ENCODE measurements at places on chromosomes 7 and 10.

DNA sequence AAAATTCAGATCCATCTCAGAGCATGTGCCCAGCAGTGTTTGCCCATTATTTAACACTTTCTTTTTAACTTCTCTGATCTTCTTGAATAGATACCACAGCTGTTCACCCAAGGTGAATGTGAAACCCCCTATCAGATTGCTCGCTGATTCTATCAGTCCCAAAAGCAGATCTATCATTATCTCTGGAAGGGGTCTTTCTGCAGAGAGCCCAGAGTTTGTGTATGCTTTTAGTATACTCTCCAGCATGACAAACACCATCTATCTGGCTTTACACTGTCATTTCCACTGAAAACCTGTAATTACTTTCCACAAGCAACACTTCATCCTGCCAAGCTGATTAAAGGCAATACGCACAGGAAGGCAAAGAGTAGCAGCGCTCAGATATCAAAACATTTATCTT, 168.2 kb downstream of the CACNA2D1 start:
- no peak for DNase-seq

- peak; percentile 88 for DNase-seq
These were observed at the start of gene HTR7 for GRCh38 chr10:90857635-90858460. Gene HTR7 (minus strand): TSS chr10:90858039. CDS start chr10:90857671, 368 bp downstream.

GRCh38 chr10:114401195-114401791, 3.0 kb downstream of the AFAP1L2 start:
- no peak for DNase-seq

- DNase-seq, result no peak
These were observed 7.8 kb downstream of the FBXW4 start for GRCh38 chr10:101687071-101687658.

GRCh38 chr10:101760510-101760909, 15.4 kb downstream of the FGF8 start:
- DNase-seq, result no peak

All from posterior cingulate gyrus (tissue), 11 donors.